ENCODE measurements at places on chromosomes 2 and 18. TPM values are rescaled to one million over a fixed set of nuclear protein-coding genes. Genes with fewer than 3 reads are reported as not detected.

Gene SERPINB10
- total RNA-seq, result not detected

Gene UGT1A8
- total RNA-seq, result not detected

Gene CHST9
- total RNA-seq, result not detected

Gene CYB5A
- 160 TPM for total RNA-seq

Gene RTN4
- total RNA-seq, result 295 TPM

Gene AGAP1
- total RNA-seq, result 16.3 TPM

Gene SERPINB7
- total RNA-seq, result not detected

Gene SLC5A7
- not detected for total RNA-seq

Gene ATL2
- 21.4 TPM for total RNA-seq

Gene DNAH6
- not detected for total RNA-seq

Gene FBXO15
- 0.09 TPM for total RNA-seq

Gene COL4A3
- not detected for total RNA-seq

Gene ALPI
- total RNA-seq, result not detected

Gene ADAM23
- total RNA-seq, result 1.5 TPM

Gene SNED1
- 27.7 TPM for total RNA-seq

Gene HOXD3
- total RNA-seq, result 0.82 TPM

Gene GPR39
- 0.94 TPM for total RNA-seq

Gene SLC14A1
- total RNA-seq, result under 0.01 TPM

Gene FAM117B
- total RNA-seq, result 2.9 TPM

Gene MARS2
- 3.2 TPM for total RNA-seq
